Caki2 (cell line): ENCODE measurements at places on chromosomes 12 and 14.

DNA sequence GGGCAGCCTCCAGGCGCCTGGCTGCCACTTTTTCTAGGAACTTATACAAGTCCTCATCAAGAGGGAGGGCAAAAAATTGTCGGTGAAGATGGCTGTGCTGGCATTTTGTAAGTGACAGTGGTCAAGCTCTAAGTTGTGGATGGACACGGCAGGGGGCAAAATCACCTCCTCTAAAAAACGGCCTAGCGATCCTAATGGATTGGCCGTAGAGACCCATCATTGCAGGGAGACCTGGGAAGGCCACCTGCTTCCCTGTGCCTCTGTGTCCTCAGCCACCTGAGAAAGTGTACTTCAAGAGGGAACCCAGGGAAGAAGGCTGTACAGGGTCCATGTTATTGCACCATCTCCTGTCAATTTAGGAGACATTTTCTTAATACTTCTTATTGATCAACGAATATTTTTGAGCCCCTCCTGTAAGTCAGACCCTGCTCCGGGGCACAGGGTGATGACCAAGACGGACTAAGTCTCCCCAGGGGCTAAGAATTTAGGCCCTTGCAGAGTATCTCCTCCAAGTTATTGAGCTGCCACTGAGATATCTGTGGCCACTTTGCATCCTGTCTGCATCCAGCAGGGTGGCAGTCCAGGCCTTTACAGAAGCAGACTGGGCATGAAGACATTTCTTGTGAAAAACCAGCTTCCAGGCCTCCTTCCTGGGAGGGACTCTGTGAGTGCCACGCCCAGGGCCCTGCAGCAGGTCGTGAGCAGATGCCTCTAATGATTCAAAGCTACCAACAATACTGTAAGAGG, 40.5 kb downstream of the PSMA6 start:
- DNase-seq = peak; percentile 40

- DNase-seq = no peak
Measured at GRCh38 chr14:51862860-51863259, 2.4 kb downstream of the GNG2 start.

DNA sequence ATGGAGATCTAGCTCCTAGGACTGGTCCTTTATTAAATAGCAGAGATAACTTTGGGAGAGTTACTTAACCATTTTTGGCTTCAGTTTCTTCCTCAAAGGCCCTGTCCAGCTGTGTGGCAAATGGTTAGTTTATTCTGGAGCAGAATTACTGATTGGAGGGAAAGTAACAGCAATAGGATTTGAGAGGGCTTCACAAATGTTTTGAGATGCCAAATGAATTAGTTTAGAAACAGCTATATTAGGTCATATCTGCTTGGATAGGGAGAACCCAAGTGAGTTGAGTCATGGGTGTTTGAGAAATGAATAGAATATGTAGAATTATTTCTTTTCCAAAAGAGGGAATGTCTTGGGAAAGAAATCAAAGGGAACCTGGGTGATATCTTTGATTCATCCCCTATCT, 17.5 kb downstream of the RASSF3 start:
- no peak for DNase-seq

DNA sequence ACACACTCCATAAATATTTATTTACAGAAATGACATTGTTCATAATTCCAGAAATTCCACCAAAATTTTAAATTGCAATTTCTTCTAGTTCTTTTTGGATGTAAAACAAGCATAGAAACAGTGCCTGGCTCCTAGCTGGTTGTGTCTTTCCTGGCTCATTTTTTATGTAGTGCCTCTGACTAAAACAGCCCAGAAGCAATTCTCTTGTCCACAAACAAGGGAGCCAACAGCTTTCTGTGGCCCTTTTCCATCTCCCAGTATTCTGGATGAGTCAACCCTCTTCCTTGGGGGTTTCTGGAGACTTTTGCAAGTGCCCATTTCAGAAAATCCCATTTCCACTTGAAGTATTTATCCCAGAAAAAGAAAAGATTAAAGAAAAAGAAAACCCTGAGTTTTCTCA, 141.4 kb downstream of the PHLDA1 start:
- no peak for DNase-seq

GRCh38 chr14:74418031-74418430, 8.0 kb downstream of the SYNDIG1L start:
- no peak for DNase-seq

- no peak for DNase-seq
Measured at GRCh38 chr12:111033281-111034082, 113.1 kb upstream of the MYL2 start.
